ENCODE measurements at places on chromosomes 1 and 21.
A peak's percentile ranks its signal among the peaks of the same experiment; 100 is the strongest.

- DNase-seq, result no peak
These were observed 47.6 kb upstream of the SAMD13 start for GRCh38 chr1:84253891-84254290.

- no peak for DNase-seq
These were observed 32.4 kb downstream of the BTG3 start for GRCh38 chr21:17580319-17580718.

- peak; percentile 8 for DNase-seq
These were observed 9.8 kb upstream of the GJA8 start for GRCh38 chr1:147892731-147893214.

- no peak for DNase-seq
These were observed 347.2 kb downstream of the DISC1 start for GRCh38 chr1:231973830-231974229.

DNA sequence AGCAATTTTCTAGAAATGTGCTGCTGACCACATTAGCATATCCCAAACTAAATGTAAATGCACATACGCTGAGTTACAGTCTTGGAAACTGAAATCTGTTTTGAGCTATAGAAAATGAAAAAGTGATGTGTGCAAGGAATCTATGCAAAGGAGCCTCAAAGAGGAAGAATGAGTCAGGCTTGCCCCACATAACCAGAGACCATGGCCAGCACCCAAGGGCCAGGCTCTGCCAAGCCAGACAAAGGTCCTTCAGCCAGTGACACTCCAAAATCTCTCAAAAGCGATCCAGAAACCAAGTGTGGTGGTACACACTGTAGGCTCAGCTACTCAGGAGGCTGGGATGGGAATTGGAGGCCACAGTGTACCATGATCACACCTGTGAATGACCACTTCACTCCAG lies 195.2 kb downstream of the TOMM20 start:
- DNase-seq, result no peak

DNA sequence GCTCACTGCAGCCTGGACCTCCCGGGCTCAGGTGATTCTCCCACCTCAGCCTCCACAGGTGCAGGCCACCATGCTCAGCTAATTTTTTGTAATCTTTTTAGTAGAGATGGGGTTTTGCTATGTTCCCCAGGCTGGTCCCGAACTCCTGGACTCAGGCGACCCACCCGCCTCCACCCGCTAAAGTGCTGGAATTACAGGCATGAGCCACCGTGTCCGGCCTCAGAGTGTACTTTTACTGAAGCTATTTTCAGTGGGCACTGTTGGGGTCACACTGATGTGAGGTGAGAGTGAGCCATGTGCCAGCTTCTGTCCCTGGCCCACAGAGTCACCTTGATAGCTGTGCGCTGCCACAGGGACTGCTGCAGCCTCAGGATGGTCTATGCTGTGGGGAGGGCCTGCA lies 25.3 kb upstream of the HHAT start:
- no peak for DNase-seq

GRCh38 chr1:74995821-74996220 lies 138.4 kb upstream of the LHX8 start:
- no peak for DNase-seq

DNA sequence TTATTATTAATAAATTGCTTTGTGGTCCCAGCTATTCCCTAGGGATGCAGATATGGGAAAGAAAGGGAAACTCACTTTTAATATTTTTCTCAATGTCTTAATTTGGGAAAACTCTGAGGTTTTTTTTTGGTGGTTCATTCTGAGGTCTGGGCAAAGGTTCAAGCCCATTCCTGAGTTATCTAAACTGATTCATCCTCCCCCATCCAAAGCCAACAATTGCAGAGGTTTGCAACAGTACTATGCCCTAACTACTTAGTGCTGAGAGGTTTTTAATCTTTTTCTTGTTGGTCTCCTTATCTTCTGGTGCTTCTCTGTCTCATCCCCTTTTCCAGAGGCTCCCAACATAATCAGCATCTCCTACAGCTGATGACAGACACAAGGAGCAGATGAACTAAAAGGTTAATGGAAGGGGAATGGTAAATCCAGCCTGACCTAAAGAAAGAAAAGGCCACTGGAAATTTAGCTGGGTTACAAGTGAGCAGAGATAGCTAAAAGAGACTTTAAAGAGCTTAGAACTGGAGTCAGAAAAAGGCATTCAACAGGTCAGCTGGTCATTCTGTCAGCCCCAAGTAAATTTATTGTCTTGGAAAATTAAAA lies 390.4 kb downstream of the TGFB2 start:
- no peak for DNase-seq

GRCh38 chr1:5721634-5722215 lies 270.5 kb downstream of the NPHP4 start:
- DNase-seq, result no peak

DNA sequence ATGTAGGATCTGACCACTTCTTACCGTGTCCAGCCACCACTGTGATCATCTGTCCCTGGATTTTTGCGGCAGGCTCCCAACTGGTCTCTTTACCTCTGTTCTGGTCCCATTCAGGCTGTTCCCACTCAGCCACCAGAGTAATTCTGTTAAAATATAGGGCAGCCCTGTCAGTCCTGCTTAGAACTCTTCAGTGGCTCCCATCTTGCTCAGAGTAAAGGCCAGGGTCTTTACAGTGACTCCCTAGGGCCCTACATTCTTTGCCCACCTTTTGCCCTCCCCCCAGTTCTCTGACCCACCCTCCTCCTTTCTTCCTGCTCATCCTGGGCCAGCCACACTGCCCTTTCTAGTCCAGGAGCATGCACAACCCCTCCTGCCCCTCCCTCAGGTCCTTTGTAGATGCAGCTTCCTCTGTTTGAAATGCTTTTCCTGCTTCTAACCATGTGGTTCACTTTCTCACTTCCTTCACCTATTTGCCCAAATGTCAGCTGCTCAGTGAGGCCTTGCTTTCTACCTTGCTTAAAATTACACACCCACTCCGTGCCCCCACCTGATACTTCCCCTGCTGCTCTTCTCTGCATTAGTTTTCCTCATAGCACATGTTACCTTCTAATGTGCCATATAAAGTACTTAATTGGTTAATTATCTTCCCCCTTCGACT lies 7.8 kb downstream of the UBIAD1 start:
- DNase-seq, result no peak

All from DMS 273 treated with DMSO at 0.1 percent for 48 hours (cell line).